ENCODE measurements at places on chromosomes 4 and X.

GRCh38 chr4:67014592-67014991 is 530.7 kb downstream of the CENPC start:
- no peak for DNase-seq

- no peak for DNase-seq
These were observed 3.3 kb downstream of the XPNPEP2 start for GRCh38 chrX:129741880-129742758.

GRCh38 chr4:174230148-174230547 is 53.3 kb downstream of the FBXO8 start:
- DNase-seq: no peak

DNA sequence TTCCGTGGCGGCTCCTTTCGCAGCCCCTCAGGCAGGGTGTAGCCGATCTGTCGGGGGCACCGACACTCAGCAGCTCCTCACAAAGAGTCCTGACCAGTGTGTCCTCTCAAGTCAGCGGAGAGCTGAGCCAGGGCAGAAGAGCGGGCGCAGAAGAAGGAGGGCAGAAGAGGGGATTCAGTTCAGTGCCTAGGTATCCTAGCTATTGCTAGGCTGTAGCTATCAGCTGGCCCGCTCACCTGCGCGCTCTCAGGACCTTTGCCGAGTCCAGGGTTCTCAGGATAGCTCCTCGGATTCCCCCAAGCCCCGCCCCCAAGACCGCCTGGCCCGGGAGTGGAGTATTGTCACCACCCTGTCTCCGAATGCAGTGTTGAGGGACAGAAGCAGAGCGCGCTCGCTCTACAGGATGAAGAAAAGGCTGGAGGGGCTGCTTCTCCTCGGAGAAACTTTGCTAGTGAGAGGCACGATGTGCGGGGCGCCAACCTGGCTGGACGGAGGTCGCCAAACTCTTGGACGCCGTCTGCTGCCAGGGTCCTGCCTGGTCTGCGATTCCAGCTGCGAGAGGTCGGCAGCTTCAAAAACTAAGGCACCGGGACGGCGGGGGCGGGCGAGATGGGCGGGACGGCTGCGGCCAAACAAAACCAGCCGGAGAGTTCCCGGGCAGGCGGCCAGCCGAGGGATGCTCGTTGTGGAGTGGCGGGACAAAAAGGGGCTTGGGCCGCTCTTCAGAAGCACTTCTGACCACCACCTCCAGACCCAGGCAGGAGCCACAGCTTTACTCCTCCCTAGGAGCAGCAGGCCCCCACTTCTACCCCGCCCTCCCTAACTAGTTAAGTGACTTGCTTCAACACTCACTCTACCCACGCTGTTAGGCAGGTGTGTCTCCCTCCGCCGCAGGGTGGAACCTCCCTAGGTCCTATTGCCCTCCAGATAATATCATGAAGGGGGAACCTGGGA is at the start of gene XKRX:
XKRX (minus strand) TSS at position 258 of the 954 bp plus-strand sequence. CDS start 613 bp downstream, outside the sequence.
- DNase-seq: peak; percentile 11

Data from activated CD4-positive, alpha-beta T cell treated with anti-CD3 and anti-CD28 coated beads for 1 hour (primary cell).